ENCODE measurements at places on chromosomes 6 and 20.

GRCh38 chr6:159935633-159936032 is 33.2 kb upstream of the IGF2R start:
- no peak for DNase-seq

GRCh38 chr6:148157841-148158240 is 184.8 kb upstream of the SASH1 start:
- no peak for DNase-seq

DNA sequence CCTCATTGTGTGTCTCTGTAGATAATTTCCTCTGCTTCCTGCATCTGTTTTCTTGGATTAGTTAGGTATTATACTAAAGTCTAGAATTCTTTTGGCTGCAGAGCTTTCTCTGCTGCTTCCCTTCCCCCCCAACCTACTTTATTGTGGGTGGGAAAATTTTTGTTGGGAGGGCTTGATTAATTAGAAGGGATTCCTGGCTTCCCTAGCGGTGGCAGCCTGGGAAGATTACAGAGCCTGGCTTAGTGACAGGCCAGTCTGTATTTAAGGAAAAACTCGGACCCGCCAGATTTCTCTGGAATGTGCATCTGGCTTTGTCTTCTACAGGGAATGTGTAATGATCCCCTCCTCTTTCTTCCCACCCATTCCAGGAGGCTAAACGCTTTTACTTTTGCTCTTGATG is 31.2 kb downstream of the SLX4IP start:
- DNase-seq, result no peak

GRCh38 chr6:24501914-24502313 is 7.1 kb downstream of the ALDH5A1 start:
- no peak for DNase-seq

GRCh38 chr6:20755631-20756030 is 221.4 kb downstream of the CDKAL1 start:
- no peak for DNase-seq

- DNase-seq, result no peak
Measured at GRCh38 chr6:30707281-30707850, 9.7 kb downstream of the MDC1 start.

DNA sequence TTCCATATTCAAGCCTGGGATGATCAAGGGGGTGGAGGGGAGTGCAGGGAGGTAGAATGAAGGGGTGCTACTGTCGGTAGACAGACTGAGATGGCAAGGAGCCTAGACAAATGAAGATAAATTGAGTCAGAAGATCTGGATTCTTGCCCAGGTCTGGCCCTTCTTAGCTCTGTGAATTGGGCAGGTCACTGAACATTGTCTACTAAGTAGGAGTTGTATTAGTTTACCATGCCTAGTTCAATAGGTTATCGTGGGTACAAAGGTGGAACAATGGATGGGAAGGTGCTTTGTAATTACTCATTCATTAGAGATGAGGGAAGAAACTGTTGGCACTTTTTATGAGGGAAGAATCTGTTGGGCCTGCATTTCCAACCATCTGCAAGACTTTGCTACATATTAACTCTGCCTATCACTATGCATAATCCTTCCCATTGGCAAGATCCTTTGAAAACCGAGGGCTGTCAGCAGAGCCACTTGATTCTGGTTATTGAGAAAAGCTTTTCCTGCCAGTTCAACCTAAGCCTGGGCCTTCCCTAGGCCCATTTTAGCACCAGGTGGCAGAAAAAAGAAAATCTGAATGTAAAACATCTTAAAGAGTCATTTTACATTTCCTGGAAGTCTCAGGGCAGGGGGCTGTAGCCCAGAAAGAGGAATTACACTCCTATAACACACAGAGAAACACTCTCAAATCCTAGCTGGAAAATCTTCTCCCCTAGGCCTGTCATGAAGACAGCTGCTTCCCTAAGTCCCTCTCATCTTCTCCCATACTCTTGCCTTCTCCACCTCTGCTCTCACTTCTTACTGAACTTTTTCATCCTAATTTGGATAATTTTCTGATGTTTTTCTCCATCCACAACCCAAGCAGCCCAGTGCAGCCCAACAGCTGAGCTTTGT is 103.5 kb downstream of the CD24 start:
- no peak for DNase-seq

DNA sequence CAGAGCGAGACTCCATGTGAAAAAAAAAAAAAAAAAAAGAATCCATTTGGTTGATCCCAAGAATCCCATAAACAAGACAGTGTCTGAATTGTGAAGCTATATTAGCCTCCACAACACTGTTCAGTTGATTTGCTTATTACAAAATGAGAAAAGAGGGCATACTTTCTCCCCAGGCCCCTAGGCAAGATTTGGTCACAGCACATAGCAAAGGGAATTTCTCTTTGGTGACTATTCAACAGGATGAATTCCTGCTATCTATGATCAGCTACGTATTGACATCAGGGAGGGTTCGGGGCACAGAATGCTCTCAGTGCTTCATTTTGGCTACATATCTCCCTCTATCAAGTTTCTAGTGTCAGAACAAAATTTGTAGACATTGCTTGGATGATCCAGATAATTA is 20.2 kb upstream of the SLC22A3 start:
- DNase-seq, result no peak

- no peak for DNase-seq
Measured at GRCh38 chr6:56222499-56222898, 24.9 kb downstream of the COL21A1 start.

DNA sequence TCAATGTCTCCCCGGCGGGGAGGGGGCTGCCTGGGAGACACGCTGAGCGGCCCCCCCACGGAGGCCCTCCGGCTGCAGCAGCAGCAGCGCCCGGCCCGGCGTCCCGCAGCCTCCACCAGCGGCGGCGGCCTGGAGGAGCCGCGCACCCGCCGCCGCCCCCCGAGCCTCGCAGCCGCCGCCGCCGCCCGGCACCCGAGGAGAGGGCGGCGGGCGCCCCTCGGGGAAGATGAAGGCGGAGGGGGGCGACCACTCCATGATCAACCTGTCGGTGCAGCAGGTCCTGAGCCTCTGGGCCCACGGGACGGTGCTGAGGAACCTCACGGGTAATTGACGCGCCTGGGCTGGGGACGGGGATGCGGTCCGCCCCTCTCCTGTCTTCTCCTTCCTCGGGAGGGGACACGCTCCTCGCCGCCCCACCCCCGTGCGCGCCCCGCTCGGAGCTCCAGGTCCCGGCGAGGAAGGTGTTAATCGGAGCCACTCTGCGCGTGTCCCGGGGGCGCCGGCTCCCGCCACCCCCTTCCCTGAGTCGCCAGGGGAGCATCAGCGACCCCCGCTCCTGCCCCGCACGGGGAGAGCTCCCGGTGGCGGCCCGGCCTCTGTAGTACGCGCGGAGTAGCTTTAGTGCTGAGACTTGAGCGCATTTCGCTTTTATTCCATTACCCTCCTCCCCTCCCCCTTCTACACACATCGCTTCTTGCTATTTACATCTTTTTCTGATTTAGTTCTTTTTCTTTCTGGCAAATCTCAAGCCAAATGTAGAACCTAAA is 686 bp downstream of the TMEM170B start:
- DNase-seq, result no peak

- no peak for DNase-seq
Measured at GRCh38 chr6:37020381-37020780, 14.9 kb downstream of the FGD2 start.

GRCh38 chr6:43913375-43914271 is 143.6 kb downstream of the VEGFA start:
- DNase-seq, result no peak

- DNase-seq, result no peak
Measured at GRCh38 chr6:55499591-55499990, 79.4 kb downstream of the HMGCLL1 start.

GRCh38 chr6:37137201-37138090 is 32.5 kb upstream of the PIM1 start:
- DNase-seq, result peak; percentile 85

GRCh38 chr20:50506270-50506579 is 4.0 kb upstream of the PTPN1 start:
- no peak for DNase-seq

DNA sequence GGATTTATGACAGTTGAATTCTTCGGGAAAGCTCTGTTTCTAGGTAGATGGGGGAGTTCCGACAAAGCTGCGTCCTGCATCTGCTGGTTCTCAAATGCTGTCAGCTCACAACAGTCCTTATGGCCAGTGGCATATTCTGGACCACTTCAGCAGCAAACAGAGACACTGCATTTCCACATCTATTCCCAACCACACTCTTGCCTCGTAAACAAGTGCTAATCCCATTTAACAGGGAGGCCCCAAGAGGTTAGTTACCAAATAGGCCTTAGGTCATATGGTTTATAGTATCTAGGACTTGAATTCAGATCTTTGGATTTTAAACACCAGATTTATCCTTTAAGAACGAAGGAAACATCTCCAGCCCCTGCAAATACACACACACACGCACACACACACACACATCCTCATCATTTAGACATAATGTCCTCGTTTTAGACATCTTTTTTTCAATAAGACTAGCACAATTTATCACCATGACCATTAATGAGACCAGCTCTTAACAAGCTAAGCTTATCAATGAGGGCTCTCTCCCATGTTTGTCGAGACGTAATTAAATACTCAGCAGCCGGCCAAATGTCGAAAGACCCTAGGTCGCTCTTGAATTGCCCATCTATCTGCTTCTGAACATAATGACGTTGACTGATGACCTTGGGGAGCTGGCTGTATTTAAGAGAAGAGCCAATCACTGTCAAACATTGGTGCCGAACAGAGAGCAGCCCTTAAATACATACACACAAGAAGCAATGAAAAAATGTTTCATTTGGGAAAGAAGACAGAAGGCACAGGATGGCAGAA is 84.5 kb downstream of the PSMG4 start:
- DNase-seq, result no peak
